Activated CD4-positive, alpha-beta T cell treated with anti-CD3 and anti-CD28 coated beads for 4 hours (primary cell): ENCODE measurements at places on chromosomes 4 and X.
A peak's percentile ranks its signal among the peaks of the same experiment; 100 is the strongest.

GRCh38 chrX:39453889-39454621 lies 643.7 kb downstream of the BCOR start:
- no peak for DNase-seq

- DNase-seq: no peak
Observed at GRCh38 chr4:179664430-179665027, 2222.3 kb upstream of the AGA start.

- no peak for DNase-seq
Observed at GRCh38 chrX:18389966-18390365, 35.4 kb upstream of the CDKL5 start.

GRCh38 chr4:138475116-138475515 lies 233.0 kb upstream of the SLC7A11 start:
- no peak for DNase-seq

DNA sequence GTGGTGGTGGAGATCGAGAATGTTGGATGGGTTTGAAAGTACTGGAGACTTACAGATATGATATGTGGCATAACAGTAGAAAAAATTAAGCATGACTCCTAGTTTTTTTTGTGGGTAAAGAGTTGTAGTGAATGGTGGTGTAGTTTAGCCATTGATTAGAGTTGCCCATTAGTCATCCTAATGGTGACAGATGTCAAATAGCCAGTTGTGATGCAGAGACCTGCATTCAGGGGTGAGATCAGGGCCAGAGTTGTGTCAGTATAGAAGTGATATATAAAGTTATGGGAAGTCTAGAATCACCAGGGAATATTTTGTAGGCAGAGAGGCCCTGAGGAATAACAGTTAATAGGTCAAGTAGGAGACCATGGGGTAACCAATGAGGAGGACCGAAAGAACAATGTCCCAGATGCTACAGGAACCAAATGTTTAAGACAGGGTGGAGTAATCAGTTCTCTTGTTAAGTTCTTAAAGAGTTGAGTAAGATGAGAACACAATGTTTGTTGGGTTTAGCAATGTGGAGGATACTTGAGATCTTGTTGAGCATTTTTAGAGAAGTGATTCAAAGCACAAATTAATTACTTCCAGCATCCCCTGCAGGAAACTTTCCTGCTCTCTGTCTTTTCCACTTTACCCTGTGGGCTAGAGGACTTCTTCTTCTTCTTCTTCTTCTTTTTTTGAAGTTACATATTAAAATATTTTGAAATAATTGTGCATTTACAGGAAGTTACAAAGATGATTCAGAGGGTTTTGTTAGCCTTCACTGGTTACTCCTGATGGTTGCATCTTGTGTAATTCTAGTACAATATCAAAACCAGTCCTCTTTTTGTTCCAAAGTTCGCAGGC lies 13.3 kb downstream of the SGMS2 start:
- DNase-seq: no peak

DNA sequence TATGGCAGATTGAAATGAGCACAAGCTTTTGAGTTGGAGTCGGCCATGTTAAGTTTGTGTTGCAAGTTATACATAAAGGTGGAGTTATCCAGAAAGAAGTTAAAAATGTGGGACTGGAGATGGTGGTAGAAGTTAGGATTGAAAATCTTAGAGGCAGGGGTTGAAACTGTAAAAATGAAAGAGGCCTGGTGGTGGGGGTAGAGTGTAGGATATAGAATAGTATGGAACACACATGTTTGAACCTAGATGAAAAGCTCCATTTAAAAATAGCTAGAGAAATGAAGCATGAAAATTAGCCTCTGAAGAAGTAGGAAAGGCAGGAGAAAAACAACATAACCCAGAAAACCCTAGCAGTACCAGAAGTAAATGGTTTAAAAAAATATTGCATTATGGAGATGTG lies 131.8 kb upstream of the ENPEP start:
- DNase-seq: no peak

- DNase-seq: no peak
Observed at GRCh38 chr4:138409670-138410069, 167.5 kb upstream of the SLC7A11 start.

- no peak for DNase-seq
Observed at GRCh38 chr4:85637778-85638177, 162.8 kb downstream of the ARHGAP24 start.

DNA sequence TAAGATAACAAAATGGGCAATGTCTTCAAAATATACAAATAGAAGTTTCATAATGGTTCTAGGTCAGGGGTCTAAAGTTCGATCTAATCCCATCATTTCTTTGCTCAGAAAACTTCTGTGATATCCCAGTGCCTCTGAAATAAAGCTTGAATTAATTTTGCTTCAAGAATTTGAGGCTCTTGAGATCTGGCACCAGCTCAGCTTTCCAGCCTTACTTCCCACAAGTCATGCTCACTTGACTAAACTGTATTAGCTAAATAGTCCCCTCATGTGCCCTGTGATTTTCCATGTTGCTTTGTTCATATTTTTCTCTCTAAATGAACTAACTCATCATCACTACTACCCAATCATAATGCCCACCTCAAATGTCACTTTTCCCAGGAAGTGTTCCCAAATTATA lies 50.8 kb upstream of the MBNL3 start:
- DNase-seq: no peak

DNA sequence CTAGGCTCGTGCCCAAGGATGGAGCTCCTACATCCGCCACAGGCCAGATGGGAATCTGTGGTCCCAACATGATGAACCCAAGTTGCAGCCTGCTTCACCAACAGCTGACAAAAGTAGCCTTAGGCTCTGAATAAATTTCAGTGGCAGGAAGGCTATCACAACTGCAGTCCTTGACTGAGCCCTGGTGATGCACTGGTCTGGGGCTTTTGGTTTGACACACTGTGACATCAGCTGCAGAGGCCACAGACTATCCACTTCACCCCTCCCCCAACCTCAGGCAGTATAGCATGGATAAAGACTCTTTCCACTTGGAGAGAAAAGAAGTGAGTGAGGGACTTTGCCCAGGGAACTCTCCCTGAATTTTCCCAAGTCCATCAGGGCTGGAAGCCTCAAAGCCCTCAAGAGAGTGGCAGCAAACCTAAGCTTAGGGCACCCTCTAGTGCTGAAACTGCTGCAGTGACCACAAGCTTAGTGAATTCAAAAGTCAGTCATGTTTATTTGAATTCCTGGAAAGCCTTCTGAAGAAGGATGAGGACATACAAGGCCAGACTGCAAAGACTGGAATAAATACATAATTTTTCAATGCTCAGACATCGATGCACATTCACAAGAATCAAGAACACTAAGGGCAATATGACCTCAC lies 135.0 kb upstream of the TENT5D start:
- DNase-seq: no peak

GRCh38 chr4:129623233-129623875 lies 527.4 kb downstream of the C4orf33 start:
- no peak for DNase-seq

DNA sequence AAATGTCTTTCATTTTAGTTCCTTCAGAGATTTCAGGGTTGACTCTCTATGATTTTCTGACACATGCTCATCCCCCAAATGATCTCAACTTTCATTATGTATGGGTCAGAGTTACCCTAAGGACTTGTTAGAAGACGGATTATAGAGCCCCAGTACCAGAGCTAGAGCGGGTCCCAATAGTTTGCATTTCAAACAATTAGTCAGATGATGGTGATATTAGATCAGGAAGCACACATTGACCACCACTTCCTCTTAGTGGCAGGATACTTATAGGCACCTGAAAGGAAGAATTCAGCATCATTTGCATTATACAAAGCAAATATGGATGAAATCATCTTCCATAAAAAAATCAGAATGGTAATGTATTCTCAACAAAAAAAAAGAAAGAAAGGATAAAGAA lies 106.1 kb downstream of the GALNTL6 start:
- DNase-seq: no peak

GRCh38 chr4:121182296-121182695 lies 18.2 kb upstream of the TNIP3 start:
- peak; percentile 28 for DNase-seq

- peak; percentile 7 for DNase-seq
Observed at GRCh38 chr4:20773144-20773997, 73.1 kb downstream of the PACRGL start.

DNA sequence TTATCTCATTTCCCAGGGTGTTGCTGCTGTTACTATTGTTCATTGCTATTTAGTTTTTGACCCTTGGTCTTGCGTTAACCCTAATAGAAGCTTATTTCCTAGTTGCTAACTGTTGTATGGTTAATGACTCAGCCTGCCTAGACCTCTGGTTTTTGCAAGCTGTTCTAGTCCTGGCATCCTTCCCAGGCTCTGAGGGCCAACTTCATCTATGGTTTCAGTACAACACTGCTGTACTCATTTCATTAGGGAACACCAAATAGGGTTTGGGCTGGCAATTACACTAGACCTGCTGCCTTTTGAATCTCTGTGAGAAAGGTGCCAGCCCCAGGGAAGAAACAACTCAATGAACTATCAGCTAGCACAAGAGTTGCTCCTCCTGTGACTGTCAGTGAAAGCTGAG lies 59.6 kb downstream of the DCX start:
- DNase-seq: no peak

GRCh38 chrX:13216139-13216538 lies 103.7 kb downstream of the ATXN3L start:
- no peak for DNase-seq

GRCh38 chr4:133641191-133641590 lies 492.1 kb downstream of the PCDH10 start:
- DNase-seq: no peak

- no peak for DNase-seq
Observed at GRCh38 chrX:23786268-23786815, 3.4 kb downstream of the SAT1 start.

GRCh38 chr4:36281384-36282106 lies at the start of gene DTHD1:
Gene DTHD1, plus strand, starts transcription at chr4:36281616. Its CDS starts 143 bp downstream, at chr4:36281759.
- DNase-seq: no peak

DNA sequence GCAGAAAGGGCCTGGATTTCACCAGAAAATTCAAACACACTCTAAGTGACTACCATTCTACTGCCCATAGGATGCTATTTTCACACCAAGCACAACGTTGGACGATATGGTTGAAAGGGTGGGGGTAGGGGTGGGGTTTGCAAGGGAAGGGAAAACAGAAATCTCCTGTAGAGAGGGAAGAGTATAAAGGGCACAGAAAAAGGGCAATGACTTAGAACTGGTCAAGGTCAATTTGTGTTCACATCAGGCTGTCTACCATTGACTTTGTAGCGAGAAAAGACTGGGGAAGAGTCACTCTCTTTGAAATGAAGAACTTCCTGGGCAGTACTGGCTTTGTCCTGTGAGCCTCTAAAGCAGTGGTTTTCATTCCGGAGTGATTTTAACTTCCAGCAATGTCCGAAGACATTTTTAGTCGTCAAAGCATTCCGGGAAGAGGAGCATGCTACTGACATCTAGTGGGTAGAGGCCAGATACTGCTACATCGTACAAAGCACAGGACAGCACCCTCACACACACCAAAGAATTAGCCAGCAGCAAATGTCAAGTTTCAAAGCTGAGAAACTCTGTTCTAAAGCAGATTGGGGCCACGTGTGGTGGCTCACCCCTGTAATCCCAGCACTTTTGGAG lies 48.4 kb upstream of the SLC7A3 start:
- DNase-seq: no peak

GRCh38 chr4:81604683-81605218 lies 133.0 kb upstream of the RASGEF1B start:
- no peak for DNase-seq

GRCh38 chrX:124226129-124226528 lies 106.3 kb upstream of the TEX13D start:
- DNase-seq: no peak

DNA sequence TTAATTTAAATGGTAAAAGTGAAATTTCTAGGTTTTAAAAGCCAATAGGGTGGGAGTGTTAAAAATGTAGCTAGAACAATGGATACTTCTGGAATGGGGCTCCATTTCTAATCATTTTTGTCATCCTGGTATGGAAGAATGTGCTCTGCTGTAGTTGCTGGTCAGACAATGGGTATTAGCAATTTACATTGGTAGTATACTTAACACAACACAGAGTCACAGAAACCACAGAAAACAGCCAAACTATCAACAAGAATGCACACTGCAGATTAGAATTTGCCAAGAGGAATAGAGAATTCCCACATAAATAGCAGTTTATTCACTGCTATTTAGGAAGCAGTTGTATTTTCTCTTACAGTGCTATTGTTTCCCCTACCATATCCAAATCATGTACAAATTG lies 319.6 kb downstream of the PPP3CA start:
- DNase-seq: no peak

DNA sequence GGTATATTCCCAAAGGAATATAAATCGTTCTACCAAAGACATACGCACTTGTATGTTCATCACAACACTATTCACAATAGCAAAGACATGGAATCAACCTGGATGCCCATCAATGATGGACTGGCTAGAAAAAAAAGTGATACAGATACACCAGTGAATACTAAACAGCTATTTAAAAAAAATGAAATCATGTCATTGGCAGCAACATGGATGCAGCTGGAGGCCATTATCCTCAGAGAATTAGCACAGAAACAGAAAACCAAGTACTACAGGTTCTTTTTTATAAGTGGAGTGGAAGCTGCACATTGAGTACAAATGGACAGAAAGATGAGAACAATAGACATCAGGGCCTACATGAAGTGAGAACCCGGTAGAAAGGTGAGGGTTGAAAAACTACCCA lies 81.4 kb downstream of the ANTXR2 start:
- DNase-seq: no peak

GRCh38 chr4:119307606-119308005 lies 14.3 kb downstream of the FABP2 start:
- DNase-seq: no peak

- DNase-seq: no peak
Observed at GRCh38 chrX:71814123-71814912, 51.2 kb downstream of the CXorf49B start.

DNA sequence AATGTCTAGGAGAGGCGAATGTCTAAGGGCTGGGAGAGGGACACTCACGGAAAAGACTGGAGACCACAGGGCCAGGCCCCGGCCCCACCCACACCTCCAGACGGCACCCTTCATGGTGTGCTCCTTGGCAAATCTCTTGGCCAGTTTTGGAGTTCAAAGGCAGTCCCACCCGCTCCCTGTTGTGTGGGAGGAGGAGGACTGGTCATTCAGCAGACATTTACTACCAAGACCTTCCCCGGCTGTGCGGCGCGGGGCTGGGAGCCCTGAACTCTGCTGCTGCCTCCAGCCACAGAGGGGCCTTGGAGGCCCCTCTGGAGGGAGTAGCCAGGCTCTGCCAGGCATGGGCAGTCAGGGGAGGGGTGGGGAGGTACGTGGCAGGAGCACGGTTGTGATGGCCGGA lies 8.7 kb upstream of the TBC1D14 start:
- no peak for DNase-seq

DNA sequence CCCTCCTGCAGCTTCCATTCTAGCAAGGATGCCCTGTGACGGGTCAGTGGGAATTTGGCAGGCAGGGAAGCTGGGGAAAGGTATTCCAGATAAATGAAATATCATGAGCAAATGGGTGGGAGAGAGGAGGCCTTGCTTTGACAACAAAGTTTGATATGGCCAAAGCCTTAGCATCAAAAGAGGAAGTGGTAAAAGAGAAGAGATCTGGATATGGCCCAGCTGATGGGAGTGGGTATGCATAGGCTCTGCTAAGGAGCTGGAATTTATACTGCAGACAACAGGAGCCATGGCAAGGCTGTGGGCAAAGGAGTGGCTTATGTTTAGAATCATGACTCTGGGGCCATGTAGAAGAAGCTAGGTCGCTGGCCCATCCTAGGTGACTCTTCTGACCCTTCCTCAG lies 89.2 kb downstream of the PJA1 start:
- no peak for DNase-seq

GRCh38 chrX:106040861-106041260 lies 2.3 kb upstream of the SERPINA7 start:
- DNase-seq: no peak

- no peak for DNase-seq
Observed at GRCh38 chr4:170306208-170306607, 216.5 kb upstream of the AADAT start.

GRCh38 chr4:89906316-89906715 lies 11.7 kb downstream of the MMRN1 start:
- DNase-seq: no peak
